ENCODE measurements at places on chromosomes 5 and 9. TPM values are rescaled to one million over a fixed set of nuclear protein-coding genes. Genes with fewer than 3 reads are reported as not detected.

The MAMDC2 gene
- polyA plus RNA-seq: 7.3 TPM

The HSPB3 gene
- polyA plus RNA-seq: not detected

DNA sequence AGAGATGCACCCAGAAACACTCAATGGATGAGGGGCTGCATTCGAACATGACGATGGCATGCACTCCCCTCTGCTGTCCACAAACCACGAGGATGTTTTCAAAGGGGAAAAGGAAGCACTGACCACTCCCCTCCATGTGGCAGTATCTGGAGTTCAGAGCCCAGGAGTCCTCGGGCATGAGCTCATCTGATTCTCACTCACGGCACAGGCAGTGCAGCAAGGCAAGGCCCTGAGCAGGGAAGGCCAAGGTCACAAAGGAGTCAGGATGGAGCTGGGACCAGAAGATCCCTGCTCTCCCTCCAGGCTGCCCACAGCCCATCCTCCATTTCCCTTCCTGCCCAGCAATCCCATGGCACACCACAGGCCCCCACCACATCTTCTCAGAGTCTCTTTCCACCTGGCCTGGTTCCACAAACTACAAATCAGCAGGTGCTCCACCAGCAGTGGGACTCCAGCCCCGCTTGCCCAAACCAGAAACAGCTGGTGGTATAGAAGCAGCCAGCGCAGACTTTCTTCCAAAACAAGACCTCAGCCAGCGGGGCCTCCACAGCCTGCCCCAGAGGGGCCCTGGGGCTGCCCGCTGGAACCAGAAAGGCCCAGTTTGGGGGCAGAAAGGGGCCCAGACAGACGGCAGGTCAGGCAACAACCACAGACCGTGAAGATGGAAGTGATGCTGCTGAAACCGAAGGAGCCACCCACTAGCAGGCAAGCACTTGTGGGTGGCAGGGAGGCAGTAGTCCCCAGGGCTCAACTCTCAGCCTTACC, 12.2 kb downstream of the TNIP1 start:
- DNase-seq: no peak

DNA sequence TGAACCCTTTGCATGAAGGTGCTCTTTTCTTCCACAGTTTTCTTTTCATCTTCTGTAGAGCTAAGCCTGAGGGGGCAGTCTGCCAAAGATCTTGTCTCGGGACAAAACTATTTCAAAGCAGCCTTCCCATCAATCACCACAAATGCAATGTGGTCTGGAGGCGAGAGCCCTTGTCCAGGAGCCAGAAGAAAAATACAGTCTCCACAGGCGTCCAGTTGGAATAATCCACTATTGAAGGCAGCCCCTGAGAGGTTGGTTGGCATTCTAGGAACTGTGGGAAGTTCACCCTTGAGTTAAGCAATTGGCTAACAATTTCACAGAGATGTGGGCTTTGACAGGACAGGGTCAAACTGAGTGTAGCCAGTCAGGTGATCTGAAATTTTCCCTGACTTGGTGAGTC, 72.0 kb downstream of the SEMA6A start:
- DNase-seq: no peak

GRCh38 chr9:86246752-86247161, 12.7 kb downstream of the C9orf153 start:
- DNase-seq: no peak

The LRRC70 gene
- 5.7 TPM for polyA plus RNA-seq

The PTGER4 gene
- 11.7 TPM for polyA plus RNA-seq

The EIF4EBP3 gene
- polyA plus RNA-seq: 15.0 TPM

The PFN3 gene
- polyA plus RNA-seq: 3.1 TPM

GRCh38 chr5:14902826-14903560, 31.4 kb upstream of the ANKH start:
- no peak for DNase-seq

- no peak for DNase-seq
Measured at GRCh38 chr5:35869685-35870277, 13.1 kb downstream of the IL7R start.

- no peak for DNase-seq
Measured at GRCh38 chr9:19934301-19934871, 145.5 kb upstream of the SLC24A2 start.

The ASB6 gene
- 19.2 TPM for polyA plus RNA-seq

DNA sequence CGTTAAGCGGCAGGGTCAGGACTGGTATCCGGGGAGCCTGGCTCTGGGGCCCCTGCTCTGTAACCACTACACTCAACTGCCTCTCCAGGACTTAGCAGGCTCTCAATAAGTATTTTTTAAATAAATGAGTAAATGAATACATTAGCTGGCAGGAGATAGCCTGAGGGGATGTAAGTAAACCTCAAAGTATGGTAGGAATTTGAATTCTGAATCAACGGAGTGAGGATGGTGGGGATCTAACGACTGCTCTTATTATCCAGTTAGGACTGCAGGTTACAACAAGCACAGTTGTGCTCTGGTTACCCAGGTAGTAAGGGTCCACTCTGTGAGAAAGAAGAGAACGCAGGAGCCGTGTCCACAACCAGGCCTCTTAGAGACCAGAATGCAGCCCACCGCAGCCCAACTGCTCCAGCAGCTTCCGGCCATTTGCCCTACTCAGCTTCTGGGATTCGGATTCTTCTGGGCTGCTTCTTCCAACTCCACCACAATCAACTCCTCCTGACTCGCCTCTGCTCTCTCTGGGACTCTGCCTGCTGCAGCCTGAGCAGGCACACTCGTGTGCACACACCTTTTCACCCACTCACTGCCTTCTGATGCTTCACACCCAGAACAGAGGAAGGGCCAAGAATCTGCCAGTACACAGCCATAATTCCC, 52.6 kb downstream of the MED27 start:
- DNase-seq: no peak

DNA sequence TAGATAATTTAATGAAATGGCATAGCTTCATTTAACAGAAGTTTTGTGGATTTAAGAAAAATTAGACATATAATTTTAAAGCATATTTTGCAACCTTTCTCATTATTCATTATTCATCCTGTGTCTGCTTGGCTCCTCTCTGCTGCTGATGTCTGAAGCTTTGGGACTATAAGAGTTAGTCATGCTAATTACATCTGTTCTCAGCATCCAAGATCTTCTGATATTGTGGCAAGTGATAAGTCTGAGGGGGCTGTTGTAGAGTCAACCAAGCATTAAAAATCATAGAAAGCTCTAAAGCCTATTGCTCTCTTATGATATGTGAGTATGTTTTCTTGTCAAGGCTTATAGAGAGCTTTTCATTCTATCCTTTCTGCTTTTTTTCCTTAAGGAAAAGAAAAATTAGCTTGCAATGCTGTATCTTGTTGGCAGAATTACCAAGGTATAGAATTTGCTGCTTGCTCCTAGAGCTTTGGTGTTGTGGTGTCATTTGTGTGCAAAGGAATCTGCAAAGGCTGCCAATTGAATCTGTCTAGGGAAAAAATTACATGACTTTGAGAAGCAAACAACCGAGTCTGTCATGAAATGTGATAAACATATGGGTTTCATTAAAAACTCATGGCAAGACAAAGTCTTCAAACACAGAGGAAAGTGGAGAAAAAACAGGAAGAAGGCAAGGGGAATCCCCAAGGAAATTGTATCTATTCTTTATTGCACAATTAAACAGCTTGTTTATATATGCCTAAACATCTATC, 156.1 kb upstream of the DAB2 start:
- no peak for DNase-seq

GRCh38 chr5:35313291-35313690, 83.0 kb upstream of the PRLR start:
- DNase-seq: no peak

- DNase-seq: no peak
Measured at GRCh38 chr5:130102960-130103359, 198.7 kb downstream of the CHSY3 start.

The ZDHHC11B gene
- 9.2 TPM for polyA plus RNA-seq

The ENHO gene
- polyA plus RNA-seq: 2.4 TPM

The GFRA3 gene
- polyA plus RNA-seq: 4.6 TPM

DNA sequence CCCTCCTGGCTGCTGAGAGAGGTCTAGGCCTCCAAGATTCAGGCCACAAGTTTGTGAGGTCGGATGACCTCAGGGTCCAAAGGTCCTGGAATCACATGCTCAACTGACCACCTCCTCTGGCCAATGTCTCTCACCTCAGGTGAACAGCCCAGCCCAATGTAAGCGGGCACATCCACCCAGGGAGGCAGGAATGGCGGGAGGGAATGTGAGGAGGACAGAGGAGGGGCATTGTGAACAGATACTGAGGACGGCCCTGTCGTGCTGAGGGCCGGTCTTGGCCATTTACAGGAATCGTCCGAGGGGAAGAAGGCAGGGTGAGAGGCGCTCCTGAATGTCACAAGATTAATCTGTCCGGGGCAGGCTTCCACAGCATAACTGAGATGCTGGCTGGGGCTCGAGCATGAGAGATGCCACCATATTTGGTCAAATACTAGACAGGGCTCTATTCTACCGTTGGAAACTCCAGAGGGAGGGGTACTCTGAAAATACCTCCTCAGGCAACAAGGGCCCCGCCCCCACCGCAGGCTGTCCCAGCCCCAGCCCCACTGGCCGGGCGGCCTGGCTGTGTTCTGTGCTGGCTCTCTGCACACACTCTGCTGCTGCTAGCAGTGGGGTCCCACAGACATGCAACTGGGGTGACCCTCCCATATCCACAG, 1.5 kb upstream of the IL17B start:
- no peak for DNase-seq

DNA sequence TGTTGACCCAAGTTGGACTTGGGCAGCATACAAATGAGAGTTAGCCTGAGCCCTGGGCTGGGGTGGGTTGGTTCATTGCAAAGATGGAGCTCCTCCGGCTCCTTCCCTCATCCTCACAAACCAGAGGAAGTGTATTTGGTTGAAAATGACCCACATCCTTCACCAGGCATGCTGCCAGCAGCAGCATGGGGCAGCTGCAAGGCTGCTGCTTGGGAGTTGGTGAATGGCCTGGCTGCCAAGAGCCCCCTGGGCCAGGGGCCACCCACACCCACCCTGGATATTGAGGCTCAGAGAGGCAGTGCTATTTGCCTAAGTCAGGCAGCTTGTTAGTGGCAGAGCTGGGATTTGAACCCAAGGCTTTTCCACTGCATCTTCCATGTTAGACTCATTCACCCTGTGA, 29.5 kb downstream of the PPARGC1B start:
- DNase-seq: no peak

DNA sequence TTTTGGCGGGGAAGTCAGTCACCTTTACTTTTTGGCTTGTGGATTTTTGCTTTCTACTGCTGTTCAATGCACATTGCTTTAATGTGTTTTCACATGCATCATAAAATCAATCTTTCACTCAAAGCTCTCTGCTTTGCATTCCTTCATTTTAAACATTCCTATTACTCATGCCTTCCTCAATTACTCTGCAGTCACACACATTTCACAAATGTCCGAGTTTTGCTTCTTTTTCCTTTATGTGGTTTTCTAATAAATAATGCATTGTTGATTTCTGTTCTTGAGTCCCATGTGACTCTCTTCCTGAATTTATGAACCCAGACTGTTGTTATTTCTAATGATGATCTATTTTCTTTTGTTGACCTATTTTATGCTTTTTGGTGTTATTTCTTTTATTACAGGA, 82.3 kb upstream of the EPB41L4B start:
- DNase-seq: no peak

DNA sequence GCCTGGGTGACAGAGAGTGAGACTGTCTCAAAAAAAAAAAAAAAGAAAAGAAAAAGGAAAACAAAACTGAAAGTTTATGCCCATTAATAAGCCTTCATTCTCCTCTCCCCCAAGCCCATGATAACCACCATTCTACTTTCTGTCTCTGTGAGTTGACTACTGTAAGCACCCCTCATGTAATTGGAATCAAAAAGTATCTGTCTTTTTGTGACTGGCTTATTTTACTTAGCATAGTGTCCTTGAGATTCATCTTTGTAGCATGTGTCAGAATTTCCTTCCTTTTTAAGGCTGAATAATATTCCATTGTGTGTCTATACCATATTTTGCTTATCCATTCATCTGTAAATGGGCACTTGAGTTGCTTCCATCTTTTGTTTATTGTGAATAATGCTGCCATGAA, 14.0 kb upstream of the TMEM171 start:
- DNase-seq: no peak

DNA sequence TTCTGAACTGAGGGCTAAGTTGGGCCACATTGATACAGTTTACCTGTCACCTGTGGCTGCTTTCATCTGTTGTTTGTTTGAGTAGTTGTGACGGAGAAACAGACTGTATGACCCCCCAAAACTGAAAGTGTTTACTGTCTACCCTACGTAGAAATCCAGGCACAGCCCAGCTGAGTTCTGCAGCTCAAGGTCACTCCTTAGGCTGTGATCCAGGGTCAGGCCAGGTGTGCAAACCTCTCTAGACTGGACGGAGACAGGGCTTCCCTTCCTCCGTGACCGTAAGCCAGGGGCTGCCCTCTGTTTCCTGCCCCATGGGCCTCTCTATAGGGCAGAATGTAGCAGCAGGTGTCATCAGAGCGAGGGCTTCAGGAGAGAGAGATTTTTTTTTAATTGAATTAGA, 207.9 kb upstream of the OTULINL start:
- no peak for DNase-seq

The ABO gene
- polyA plus RNA-seq: 17.6 TPM

GRCh38 chr5:24535646-24536045, 109.1 kb downstream of the CDH10 start:
- no peak for DNase-seq

The ANKRD18A gene
- polyA plus RNA-seq: 3.9 TPM

The NR5A1 gene
- 0.08 TPM for polyA plus RNA-seq

The CCDC112 gene
- 15.8 TPM for polyA plus RNA-seq

The BTNL3 gene
- polyA plus RNA-seq: not detected

The ELL2 gene
- 11.1 TPM for polyA plus RNA-seq

GRCh38 chr5:52783226-52783959, 4.3 kb upstream of the ITGA1 start:
- DNase-seq: no peak

GRCh38 chr9:89505911-89506310, 8.0 kb upstream of the SEMA4D start:
- peak; percentile 61 for DNase-seq

DNA sequence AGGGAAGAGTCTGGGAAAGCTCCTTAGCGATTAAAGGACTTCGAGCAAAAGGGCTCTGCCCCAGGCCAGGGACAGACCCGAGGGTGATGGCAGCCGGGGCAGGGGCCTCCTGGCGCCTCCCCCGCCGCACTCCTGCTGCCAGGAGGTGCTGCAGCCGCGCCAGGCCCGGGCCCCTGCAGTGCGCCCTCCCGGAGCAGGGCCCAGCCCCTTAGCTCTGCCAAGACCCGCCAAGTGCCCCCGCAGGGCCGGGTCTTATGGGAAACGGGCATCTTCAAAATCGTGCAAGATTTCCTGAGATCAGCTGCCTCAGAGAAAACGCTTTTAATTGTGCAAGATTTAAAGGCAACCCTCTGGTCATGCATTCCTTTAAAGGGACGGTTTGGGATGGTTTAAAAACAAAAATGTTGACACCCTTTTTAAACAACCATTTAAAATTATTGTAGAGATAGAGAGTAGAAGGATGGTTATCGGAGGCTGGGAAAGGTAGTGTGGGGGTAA, 52.4 kb downstream of the CDC14B start:
- no peak for DNase-seq
